Glutamatergic neuron (in vitro differentiated cells): ENCODE measurements at places on chromosomes 11 and 22. TPM values are rescaled to one million over a fixed set of nuclear protein-coding genes. Genes with fewer than 3 reads are reported as not detected.

DNA sequence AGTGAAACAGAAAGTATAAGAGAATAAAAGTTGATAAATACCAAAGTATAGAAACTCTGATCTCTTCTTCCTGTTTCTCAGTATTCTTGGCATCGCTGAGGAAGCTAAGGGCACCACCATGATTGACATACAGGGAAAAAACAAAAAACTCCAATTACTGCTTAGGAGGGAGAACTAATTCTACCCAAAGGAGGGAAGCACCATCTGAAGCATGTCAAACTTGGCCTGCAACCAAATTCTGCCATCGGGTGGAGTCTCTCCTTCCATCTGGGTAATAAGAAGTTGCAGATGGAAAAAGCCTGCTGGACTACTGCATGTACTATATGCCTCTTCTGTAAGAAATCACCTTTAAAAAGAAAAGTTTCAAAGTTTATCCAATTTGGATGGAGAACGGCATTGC, 30.5 kb upstream of the PPP2R1B start:
- DNase-seq, result no peak

GRCh38 chr11:34823639-34824038, 92.5 kb downstream of the APIP start:
- DNase-seq, result no peak

SPA17 gene
- total RNA-seq, result 4.6 TPM

FIBIN gene
- total RNA-seq, result 0.22 TPM

IFT27 gene
- 54.2 TPM for total RNA-seq
